Germinal center (tissue), 1 donor: ENCODE measurements at places on chromosomes 16 and 17.

- DNase-seq = peak; percentile 22
These were observed 817 bp downstream of the PSKH1 start for GRCh38 chr16:67893743-67894399.

GRCh38 chr16:64412578-64413280 lies 709.1 kb downstream of the CDH11 start:
- DNase-seq = no peak

DNA sequence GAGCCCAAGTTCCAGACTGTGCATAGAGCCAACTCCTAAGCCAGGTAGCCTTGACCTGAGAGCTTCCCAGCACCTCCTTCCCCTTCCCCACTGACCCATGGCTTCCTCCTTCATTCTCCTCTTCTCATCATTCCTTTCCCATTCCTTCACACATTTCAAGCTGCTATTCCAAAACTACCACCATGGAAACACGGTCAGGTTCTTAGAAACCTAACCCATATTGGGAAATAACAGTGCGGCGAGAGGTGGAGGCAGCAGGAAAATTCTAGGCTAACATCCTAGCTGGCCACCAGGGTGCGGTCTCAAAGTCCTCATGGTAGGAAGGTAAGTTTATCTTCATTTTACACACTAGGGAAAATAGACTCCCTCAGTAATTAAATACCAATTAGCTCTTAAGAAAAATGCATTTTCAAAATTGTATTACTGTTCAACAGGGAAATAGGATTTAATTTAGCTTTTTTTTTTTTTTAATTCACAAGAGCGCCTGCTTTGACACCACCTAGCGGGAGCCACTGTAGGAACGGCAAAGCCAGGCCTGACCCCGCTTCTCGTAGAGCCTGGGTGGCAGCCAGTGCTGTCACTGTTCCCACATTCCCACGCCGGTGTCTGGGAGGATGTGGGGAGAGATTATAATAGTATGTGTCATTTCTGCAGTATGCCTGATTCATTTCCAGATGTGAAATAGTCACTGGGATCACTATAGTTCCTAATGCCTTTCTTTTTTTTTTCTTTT lies 14.0 kb upstream of the SPHK1 start:
- DNase-seq = no peak

- DNase-seq = no peak
These were observed 17.1 kb downstream of the ITGB4 start for GRCh38 chr17:75738218-75738802.

GRCh38 chr17:40363111-40363827 lies 1.3 kb downstream of the GJD3 start:
- DNase-seq = no peak

DNA sequence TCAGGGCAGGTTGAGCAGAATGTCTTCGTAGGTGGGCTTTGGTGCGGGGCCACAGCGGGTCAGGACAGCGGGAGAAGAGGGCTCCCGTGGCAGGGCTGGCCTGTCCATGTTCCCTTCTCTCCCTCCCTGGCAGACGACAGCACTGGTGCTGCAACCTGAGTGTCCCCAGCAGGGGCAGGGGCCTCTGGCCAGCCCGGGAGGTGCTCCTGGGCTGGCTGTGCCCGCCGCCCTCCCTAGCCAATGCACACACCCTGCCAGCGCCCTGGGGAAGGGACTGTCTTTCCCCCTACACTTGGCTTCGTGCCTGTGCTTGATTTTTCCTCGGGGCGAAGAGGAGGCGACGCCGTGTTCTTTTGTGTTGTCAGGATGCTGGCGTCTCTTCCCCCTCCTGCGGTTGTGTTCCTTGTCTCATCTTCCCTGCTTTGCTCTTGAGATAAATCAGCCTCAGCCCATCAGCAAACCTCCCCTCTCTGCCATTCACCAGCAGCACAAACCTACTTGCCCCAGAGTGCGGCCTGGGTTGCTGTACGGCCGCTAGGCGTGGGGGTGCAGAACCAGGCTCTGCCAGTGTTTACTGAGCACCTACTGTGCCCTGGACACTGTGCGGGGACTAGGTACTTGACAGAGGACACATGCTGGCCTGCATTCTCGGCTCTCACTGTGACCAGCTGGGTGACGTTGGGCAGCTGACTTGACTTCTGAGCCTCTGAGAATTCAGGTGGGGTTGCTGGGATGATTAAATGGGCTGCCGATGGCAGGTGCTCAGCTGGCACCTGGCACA lies 237.3 kb upstream of the CIBAR2 start:
- no peak for DNase-seq

GRCh38 chr17:59341922-59342321 lies 10.5 kb downstream of the YPEL2 start:
- DNase-seq = no peak

DNA sequence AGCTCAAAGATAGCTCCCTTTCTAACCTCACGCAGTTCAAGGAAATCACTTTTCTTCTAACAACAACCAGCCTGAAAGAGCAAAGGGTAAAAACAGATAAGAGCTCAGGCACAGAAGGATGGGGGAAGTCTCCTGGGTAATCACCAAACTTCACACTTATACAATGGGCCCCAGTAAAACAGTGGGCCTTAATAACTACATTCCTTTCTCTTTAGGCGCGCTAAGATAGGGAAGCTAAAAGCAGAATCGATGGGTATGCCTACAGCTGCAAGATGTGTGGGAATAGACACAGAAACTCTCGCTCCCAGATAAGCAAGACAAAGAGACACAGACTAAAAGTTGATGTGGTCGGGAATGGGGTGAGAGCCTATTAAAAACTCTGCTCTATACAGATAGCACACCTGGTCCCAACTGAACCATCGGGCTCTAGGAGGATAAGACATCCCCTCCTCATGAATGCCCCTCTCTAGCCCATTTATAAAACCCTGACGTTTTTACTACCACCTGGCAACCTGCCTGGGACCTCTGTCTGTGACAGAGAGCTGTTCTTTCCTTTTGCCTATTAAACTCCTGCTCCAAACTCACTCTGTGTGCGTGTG lies 826 bp downstream of the LYZL6 start:
- no peak for DNase-seq

DNA sequence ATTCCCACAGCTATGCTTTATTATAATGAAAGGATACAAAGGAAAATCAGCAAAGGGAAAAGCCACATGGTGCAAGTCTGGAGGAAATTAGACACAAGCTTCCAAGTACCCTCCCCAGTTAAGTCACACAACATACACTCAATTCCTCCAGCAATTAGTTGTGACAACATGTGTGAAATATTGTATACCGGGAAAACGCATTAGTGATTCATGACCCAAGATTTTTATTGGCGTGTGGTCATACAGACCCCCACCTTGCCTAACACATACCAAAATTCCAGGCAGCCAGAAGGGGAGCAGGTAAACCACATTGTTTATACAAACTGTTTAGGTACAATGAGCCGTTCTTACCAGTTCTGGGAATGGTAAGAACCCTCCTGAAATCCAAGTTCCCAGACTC lies 160.6 kb downstream of the CYB561 start:
- no peak for DNase-seq

DNA sequence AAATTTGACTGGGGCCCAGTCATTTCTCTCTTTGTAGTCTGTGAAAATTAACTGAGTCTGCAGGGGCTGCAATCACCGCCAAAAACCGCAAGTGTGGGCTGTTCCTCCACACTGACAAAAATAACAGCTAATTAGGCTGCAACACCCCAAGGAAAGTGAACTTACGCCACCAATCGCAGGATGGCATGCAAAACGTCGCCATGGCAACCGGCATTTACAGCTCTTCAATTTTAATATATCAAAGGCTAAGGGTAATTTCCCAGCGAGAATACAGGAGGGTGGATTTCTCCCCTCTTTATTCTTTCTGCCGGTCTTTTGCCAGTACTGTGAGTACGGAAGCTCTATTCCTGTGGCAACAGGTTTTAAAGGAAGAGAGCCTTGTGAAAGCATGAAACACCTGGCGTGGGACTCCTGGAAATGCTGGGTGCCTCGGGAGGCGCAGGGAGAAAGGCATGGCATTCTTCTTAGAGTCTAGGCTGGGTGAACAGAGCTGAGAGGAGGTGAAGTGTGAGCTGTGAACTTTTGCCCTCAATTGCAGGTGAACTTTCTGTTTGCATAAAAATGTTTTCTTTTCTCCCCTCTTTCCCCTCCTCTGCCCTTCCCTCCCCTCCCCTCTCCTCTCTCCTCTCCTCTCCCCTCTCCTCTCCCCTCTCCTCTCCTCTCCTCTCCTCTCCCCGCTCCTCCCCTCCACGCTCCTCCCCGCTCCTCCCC lies 399.7 kb downstream of the XYLT1 start:
- peak; percentile 82 for DNase-seq

DNA sequence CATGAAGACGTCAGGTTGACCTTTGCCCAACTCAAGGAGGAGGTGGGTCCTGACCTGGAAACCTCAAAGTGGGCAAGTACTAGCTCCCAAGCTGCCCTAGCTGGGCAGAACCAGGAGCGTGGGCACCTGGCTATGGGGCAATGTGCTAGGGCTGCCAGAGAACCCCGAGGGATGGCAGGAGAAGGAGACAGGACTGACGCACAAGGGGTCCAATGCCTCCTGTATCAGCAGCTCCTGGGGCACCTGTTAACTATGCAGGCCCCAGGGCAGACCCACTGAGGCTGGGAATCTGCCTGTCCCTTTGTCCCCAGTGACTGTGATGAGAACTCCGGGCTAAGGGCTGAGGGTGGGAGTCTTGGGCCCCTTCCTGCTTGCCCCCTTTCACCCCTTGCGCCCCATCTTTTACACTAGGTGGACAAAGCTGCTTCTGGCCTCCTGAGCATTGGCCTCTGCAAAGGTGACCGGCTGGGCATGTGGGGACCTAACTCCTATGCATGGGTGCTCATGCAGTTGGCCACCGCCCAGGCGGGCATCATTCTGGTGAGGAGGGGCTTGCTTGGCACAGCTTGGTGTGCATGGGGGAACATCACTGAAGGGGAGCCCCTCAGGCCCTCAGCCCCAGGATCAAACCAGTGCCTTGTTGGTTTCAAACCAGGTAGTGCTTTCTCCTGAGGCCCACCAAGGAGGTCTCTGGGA lies 7.7 kb downstream of the CHAD start:
- DNase-seq = no peak

DNA sequence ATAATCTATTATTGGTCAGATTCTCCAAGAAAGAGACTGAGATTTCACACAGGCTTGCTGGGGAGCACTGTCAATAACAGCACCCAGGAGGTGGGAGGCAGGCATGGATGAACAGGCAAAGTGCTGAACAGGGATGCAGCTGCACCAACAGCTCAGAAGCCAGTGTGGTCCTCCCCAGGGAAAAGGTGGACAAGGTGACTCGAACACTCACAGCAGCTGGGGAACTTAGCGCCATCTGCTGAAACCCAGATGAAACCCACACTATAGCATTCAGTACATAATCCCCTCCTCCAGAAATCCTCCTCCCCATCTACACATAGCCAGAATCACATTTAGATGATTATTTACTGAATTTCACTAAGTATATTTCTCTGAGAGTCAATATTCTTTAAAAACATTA lies 255.2 kb upstream of the WSB1 start:
- DNase-seq = peak; percentile 24

DNA sequence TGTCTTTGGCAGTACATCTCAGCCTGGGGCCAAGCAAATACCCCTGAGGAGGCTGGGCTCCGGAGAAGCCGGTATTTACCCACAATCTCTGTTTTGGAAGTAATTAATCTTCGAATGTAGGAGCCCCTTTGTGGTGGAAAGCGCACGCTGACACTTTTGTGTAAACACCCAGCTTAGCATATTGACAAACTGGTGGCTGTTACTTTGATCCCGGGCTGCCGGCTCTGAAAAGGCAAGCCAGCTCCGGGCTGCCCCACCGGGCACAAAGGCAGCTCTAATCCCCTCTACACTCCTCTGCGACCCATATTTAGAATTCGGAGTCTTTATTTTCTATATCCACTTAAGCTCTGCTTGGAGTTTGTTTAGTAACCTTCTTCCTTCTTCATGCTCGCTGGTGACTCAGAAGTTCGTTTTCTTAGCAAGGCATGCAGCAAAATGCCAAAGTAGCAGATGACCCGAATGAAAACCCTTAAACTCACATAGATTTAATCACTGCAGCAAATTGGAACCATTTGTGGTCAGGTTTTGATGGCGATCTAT lies 144.0 kb upstream of the IRX3 start:
- no peak for DNase-seq

DNA sequence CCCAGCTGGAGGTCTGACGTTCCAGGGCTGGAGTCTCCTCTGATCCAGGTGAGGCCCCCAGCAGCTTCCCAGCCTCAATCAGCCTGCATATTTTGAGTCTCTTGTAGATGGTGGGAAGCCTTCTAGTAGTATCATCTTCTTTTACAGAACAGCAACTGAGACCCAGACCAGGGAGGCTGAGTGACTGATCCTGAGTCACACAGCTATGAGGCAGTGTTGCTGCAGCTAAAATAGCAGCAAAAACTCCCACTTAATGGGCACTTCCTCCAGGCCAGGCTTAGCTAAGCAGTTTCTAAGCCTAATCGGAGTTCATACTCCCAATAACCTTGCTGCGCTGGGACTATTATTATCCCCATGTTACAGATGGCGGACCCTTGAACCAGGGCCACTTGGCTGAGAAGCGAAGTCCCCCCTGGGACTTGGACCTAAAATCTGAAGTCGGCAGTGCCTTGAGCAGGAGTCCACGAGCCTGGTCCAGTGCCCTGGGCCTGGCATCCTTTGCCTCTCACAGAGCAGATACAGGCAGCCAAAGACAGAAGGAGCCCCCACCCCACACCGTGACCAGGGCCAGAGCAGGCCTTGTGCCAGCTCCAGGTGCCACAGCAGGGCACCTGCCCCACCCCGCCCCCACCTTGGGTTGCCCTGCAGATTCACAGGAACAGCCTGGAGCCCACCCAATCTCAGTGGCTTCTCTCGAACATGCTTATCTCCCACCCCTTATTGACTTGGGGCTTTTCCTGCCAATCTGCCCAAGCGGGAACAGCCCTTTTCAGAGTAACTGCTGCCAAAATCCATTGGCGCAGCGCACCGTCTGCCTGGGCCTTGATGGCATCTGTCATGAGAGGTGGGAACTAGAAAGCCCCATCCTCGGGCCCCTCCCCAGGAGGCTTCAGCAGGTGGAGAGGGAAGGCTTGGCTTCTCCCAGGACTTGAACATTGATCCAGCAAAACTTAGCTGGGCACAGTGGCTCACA lies 65.1 kb downstream of the SOCS1 start:
- no peak for DNase-seq

GRCh38 chr17:61294286-61294685 lies 105.4 kb upstream of the TBX2 start:
- no peak for DNase-seq

GRCh38 chr16:15825750-15826305 lies 31.0 kb downstream of the MYH11 start:
- DNase-seq = no peak
